ENCODE measurements at places on chromosomes 6 and 20. TPM values are rescaled to one million over a fixed set of nuclear protein-coding genes. Genes with fewer than 3 reads are reported as not detected.

Gene ID1
- total RNA-seq, result 149 TPM

Gene FOXS1
- total RNA-seq, result not detected

Gene SIRPD
- total RNA-seq, result not detected

DNA sequence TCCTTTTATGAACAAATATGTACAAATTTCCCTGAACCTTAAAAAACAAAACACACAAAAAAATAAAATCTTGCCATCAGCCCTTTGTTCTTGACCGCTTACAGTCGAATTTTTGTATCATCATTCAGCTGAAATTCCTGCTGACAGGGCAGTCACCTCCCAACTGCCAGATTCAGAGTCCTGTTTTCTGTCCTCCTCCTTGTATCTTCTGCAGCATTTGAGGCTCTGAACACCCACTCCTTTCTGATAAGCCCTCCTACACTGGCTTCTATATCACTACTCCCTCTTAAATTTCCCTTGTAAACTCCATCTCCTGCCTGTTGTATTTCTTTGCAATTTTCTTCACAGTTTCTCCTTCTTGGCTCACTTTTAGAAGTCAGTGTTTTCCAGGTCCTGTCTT, 77.8 kb upstream of the CCN6 start:
- no peak for DNase-seq

Gene SEMG2
- total RNA-seq, result not detected

GRCh38 chr20:11018668-11019170, 344.9 kb upstream of the JAG1 start:
- DNase-seq, result no peak

Gene ZC3H12D
- 0.02 TPM for total RNA-seq

Gene HLA-DPA1
- not detected for total RNA-seq
